Suppressor macrophage treated with lipopolysaccharide for 4 hours (primary cell): ENCODE measurements at places on chromosomes 1 and 21.

DNA sequence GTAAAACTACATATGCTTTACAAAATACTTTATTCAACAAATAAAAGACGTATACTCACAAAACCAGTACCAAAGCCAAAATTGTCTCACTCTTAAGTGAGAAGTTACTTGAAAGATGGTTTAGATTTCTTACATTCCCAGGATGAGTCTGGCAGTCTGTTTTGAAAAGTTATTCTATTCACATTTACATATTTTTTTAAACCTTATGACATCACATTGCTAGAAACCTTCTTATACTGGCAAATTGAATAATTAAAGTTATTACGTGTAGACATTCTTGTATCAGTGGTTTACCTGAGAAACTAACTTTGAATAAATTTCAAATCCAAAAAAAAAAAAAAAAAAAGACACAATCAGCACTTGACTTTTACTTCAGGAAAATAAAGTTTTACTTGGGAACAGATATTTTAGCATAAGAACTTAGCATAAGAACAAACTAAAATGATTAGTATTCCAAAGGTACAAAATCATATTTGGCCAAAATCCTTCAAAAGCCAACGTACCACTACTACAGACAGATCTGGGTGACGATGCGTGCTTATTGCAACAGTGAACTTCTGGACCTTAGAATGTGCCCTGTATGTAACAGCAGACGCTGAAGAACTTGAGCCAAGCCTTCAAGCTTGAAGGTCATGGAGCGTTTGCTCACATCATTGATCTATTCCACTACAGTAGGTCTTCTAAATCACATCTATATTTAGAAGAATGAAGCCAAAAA is 2.5 kb downstream of the CDC42BPA start:
- DNase-seq, result no peak

- DNase-seq, result no peak
Measured at GRCh38 chr21:41169701-41170100, 1.7 kb downstream of the BACE2 start.

GRCh38 chr1:88982055-88982454 is 10.4 kb downstream of the KYAT3 start:
- DNase-seq, result peak; percentile 30

DNA sequence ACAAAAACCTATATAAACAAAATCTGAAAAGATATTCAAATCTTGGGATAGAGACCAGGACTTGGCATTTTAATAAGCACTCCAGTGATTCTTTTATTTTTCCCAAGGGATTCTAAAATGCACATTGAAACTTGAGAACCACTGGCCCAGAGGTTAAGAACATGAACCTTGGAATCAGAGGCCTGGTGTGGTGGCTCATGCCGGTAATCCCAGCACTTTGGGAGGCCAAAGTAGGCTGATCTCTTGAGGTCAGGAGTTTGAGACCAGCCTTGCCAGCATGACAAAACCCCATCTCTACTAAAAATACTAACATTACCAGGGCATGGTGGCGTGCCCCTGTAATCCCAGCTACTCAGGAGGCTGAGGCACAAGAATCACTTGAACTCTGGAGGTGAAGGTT is 12.9 kb upstream of the CEP85 start:
- DNase-seq, result no peak

DNA sequence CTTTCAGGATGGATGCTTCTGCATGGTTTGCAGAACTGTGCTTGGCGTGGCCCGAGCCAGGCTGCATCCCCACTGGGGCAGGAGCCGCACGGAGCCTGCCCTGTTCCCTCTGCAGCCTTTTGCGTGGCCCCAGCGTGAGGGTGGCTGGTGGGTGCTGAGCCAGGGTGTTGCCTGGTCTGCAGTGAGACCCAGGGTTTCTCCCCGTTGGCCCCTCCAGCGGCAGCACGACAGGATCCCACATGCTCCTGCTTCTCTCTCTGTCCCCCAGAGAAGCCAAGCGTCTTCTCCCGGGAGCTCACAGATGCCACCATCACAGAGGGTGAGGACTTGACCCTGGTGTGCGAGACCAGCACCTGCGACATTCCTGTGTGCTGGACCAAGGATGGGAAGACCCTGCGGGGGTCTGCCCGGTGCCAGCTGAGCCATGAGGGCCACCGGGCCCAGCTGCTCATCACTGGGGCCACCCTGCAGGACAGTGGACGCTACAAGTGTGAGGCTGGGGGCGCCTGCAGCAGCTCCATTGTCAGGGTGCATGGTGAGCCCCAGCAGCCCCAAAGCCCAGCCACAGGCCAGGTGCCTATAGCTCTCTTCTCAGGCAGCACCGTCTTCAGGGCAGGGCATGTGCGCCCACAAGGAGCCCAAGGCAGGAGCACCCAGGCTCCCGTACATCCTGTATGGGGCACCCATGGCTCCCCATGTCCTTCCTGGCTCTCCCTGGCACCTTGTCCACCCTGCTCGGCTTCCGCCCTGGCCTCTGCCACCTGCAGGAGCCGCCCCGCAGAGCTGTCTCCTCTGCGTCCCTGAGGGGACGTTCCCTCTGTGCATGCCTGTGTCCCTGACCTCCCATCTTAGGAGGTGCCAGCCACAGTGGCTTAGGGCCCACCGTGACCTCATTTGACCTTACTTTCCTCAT is 78.9 kb downstream of the OBSCN start:
- DNase-seq, result no peak

GRCh38 chr21:15379776-15380175 is 315.0 kb upstream of the NRIP1 start:
- DNase-seq, result no peak

- DNase-seq, result peak; percentile 35
Measured at GRCh38 chr1:8600336-8600735, 217.1 kb downstream of the RERE start.

- DNase-seq, result peak; percentile 73
Measured at GRCh38 chr1:217673387-217673786, 42.2 kb downstream of the SPATA17 start.

DNA sequence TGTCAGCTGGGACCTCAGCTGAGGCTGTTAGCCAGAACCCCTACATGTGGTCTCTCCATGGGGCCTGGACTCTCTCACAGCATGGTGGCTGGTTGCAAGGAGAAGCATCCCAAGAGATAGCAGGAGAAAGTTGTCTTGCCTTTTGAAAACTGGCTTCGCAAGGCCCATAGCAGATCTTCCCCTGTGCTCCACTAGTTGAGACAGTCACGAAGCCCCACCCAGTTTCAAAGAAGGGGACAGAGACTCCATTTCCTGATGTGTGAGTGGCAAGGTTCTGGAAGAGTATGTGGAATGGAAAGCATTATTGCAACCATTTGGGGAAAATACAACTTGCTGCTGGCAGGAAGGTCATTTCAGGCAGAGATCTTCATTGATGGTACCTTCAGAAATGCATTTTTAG is 7.5 kb upstream of the CSRP1 start:
- no peak for DNase-seq

DNA sequence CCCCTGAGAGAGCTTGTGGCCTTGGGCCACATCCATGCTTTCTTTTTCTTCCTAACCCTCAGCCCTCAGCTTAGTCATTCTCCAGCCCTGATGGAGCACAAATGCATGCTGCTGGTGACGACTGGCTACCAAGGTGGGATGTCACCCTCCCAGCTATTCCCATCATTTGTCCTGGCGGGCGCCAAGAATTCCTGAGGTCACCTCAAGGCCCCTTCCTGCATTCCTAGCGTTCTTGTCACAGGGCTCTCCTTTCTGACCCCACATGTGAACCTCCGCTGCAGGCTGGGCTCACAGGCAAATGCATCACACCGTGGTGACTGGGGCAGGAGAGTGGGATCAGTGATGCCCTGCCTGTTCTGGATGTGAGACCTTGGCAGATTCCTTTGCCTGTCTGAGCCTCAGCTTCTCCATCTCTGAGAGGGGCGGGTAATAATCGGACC is 53.4 kb upstream of the IFFO2 start:
- no peak for DNase-seq

- DNase-seq, result no peak
Measured at GRCh38 chr1:207429963-207430362, 24.2 kb upstream of the CR2 start.

- no peak for DNase-seq
Measured at GRCh38 chr1:245378745-245379144, 224.0 kb downstream of the KIF26B start.
